ENCODE measurements at places on chromosomes 1 and 21.

DNA sequence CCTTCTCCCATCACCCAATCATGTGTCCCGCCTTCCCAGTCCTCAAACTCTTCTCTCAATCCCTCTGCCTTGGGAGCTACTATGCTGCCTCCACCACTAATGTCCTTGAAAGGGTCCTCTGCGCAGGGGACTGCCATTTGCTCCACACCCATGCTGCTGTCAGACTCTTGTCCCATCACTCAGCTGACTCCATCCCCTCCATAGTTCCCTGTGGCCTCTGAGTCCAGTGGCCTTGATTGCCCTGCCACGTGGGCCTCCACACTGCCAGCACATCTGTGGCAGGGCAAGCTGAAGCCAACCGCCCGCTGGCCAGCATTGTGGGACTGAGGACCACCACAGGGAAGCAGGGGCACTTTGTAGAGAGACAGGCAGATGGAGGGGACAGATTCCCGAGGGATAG, 1.3 kb upstream of the TNNT2 start:
- no peak for DNase-seq

GRCh38 chr1:231691618-231692259, 65.1 kb downstream of the DISC1 start:
- no peak for DNase-seq

DNA sequence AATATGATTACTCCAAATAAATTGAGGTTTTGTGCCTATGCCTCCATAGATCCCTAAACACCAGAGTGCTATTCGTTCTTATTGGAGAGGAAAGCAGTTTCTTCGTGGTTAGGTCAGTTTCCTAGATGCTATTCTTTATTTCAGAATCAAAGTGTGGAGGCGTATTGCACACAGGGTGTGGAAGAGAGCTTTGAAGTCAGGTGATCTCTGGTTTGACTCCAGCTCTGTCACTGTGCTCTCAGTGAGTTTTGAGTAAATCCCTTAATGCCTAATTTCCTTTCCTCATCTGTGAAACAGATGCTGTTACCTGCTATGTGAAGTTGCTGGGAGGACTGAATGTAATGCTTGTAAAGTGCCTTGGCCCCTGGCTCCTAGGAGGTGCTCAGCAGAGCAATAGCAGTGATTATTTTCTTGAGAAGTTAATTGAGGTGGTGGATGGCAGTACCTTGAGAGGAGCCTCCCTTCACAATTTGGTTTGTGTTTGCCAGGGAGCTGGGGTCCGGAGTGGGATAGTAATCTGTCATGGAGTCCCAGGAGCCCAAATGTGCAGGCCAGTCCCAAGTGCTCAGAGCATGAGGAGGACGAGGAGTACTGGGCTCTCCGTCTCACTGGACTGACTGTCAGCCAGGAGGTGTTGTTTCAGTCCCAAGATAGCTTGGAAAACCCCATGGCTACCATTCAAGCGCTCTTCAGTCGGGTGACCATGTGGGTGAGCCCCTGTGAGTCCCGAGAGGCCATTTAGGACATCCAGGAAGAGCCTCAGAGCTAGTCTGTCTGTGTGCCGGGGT, 14.9 kb downstream of the NTPCR start:
- DNase-seq = no peak

- no peak for DNase-seq
Measured at GRCh38 chr21:14850394-14850793, 214.4 kb downstream of the NRIP1 start.

- DNase-seq = no peak
Measured at GRCh38 chr1:116521186-116521585, 49.6 kb downstream of the CD58 start.

- DNase-seq = no peak
Measured at GRCh38 chr1:67316180-67316902, 8.7 kb downstream of the IL12RB2 start.

GRCh38 chr1:202187041-202187671, 6.4 kb upstream of the LGR6 start:
- no peak for DNase-seq

DNA sequence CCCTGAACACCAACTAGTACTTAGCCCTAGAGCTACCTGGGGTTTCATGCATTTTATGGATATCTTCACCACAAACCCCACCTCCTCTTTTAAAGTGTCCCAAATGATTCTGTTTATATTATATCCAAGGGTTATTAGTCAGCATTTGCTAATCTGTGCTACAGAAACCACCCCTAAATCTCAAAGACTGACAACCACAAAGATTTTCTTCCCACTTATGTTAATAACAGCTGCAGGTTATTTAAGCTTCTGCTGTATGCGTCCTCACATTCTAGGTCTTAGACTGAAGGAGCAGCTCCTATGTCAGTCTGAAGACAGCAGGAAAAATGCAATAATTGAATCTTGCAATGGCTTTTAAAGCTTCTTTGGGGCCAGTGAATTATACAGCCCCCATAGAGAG, 11.2 kb upstream of the PHC2 start:
- no peak for DNase-seq

GRCh38 chr1:112502826-112503225, 5.9 kb upstream of the WNT2B start:
- no peak for DNase-seq

Data from CD4-positive, alpha-beta T cell treated with Interleukin-17A for 4 hours (primary cell).